Naive thymus-derived CD4-positive, alpha-beta T cell (primary cell): ENCODE measurements at places on chromosomes 11 and 22. TPM values are rescaled to one million over a fixed set of nuclear protein-coding genes. Genes with fewer than 3 reads are reported as not detected.

Gene CD82
- 37.0 TPM for total RNA-seq

Gene CARNS1
- 4.3 TPM for total RNA-seq

Gene OR52H1
- not detected for total RNA-seq

Gene CARD18
- not detected in 2 replicates for total RNA-seq

Gene GGTLC2
- not detected for total RNA-seq

Gene CYB5R2
- total RNA-seq = 1.2 and 2.8 TPM in 2 replicates

Gene TRIM51G
- not detected for total RNA-seq

GRCh38 chr22:38108561-38109319 is 1.7 kb downstream of the BAIAP2L2 start:
- peak; percentile 9 for DNase-seq

DNA sequence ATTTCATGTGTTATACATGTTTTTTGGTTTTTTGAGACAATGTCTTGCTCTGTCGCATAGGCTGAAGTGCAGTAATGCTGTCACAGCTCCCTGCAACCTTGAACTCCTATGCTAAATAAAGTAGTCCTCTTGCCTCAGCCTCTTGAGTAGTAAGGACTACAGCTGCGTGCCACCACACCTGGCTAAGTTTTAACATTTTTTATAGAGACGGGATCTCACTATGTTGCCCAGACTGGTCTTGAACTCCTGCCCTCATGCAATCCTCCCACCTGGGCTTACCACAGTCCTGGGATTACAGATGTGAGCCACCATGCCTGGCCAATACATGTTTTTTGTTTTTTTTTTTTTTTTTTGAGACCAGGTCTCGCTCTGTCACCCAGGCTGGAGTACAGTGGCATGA is 33.9 kb downstream of the SWAP70 start:
- DNase-seq = no peak

GRCh38 chr11:107587306-107587979 is 3.5 kb upstream of the ELMOD1 start:
- no peak for DNase-seq

DNA sequence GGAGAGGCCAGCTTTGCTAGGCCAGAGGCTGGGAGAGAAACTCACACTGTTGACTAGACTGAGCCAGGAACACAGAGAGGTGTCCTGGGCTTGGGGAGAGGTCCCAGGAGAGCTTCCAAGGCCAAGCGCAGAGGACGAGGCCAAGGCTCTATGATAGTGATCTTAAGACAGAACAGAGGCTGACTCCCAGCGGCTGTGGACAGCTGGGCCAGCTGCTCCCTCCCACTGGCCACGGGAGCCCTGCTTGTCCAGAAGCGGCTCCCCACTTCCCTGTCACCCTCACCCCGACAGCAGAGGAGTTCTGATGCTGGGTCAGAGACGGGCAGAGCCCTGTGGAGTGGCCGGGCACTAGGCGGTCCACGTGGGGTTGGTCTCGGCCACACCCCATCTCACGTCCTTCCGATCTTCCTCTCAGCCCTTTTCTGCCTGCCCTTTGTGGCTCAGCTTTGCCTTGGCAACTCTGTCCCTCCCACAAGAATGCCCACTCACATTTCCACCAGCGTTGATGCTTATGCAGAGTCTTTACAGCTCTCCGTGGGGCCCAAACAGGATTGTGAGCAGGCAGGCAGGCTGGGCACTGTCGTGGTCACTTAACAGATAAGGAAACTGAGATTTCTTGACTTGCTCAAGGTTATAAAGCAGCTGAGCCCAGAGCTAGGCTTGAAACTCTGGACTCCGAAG is 68.2 kb downstream of the FBXO7 start:
- no peak for DNase-seq

DNA sequence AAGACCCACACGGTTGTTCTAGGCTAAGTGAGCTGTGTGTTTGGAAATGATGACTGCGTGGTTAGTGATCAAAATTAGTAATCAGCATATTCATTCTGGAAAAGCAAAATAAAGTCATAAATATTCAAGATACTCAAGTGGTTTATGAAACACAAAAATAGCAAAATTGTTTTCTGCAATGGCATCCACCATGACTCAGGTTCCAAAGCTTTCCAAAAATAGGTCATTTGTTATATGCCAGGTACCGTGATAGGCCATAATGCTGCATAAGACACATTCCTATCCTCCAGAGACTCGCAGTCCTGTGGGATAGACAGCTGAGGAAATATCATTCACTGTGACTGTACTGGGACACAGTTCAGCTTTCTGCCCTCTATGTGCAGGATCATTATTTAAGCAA is 2.4 kb upstream of the ATL3 start:
- DNase-seq = no peak

DNA sequence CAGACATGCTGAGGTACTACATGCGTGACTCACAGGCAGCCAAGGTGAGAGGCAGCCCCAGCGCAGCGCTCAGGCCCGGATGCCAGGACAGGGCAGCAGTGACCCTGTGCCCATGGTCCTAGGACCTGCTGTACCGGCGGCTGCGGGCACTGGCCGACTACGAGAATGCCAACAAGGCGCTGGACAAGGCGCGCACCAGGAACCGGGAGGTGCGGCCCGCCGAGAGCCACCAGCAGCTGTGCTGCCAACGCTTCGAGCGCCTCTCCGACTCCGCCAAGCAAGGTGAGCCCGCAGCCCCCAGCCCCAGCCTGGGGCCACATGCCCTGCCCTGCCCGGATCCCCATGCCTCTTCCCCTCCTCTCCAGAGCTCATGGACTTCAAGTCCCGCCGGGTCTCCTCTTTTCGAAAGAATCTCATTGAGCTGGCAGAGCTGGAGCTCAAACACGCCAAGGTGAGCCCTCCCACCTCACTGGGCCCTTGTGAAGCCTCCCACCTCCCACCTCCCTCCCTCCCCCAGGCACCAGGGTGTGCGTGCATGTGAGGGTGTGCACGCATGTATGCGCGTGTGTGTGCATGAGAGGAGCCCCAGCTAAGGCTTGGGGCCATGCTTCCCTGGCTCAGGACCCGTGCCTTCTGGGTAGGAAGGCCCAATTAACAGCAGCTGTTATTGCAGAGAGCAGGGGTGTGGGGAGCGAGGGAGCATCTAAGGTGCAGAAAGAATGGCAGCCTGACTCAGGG is 5.3 kb downstream of the CFL1 start:
- DNase-seq = no peak

DNA sequence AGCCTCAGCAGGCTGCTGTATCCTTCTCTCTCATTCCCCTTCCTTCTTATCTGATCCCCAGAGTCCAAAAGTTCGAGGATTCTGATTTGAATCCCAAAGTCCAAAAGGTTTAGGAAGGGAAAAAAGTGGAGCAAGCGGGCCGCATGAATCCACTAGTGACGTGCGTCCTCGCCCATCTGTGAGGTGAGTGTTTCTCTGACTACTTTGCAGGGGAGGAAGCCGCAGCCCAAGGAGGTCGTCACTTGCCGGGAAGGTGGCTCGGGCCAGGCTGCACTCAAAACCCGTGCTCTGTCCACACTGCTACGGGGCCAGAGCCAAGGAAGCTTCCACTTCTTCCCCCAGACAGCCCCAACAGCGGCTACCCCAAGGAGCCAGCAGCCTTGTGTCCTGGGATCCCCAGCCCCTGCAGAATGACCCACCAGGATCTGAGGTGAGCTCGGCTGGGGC is 16.3 kb downstream of the SLC25A18 start:
- no peak for DNase-seq

DNA sequence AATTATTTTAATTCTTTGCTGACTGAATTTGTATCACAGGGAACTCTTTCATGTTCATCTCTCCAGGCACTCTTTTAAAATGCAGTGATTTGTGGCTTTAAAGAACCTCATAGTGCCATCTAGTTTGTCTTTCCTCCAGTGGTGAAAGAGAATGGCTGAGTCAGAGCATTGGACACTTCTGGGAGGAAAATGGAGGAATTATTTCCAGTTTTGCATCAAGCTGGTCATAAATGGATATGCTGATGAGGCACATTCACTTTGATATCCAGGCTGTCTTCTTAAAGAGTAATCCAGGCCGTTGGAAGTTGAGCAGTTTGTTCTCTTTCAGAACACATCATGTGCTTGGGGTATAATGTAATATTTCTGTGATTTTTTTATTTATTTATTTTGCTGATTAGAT is 273.7 kb downstream of the DDX10 start:
- no peak for DNase-seq

DNA sequence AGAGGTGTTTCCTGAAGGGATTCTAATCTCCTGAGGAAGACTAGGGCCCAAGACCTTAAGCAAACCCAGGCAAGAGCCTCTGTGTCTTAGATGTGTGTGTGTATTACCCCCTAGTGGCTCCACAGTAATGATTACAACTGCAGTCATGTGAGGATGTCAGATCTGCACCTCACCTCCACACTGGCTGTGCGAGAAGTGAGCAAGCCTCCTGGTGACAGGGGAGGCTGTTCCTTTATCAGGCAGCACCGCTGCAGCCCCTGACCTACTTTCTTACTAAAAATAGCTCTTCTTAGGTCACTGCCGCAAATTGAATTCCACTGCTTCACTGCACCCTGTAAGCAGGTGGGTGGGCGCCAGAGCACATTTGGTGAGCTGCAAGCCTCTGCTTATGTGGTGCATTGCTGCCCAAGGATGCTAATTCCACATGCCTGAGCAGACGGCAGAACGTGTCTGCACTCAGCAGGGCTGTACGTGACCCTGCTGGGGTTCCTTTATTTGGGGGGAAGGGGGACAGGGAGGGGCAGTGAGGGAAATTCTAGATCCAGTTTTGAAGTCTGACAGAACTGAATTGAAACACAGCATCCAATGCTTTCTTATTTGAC is 112.4 kb downstream of the KCNC1 start:
- DNase-seq = no peak

GRCh38 chr11:126507646-126508045 is 152.2 kb downstream of the ST3GAL4 start:
- no peak for DNase-seq

DNA sequence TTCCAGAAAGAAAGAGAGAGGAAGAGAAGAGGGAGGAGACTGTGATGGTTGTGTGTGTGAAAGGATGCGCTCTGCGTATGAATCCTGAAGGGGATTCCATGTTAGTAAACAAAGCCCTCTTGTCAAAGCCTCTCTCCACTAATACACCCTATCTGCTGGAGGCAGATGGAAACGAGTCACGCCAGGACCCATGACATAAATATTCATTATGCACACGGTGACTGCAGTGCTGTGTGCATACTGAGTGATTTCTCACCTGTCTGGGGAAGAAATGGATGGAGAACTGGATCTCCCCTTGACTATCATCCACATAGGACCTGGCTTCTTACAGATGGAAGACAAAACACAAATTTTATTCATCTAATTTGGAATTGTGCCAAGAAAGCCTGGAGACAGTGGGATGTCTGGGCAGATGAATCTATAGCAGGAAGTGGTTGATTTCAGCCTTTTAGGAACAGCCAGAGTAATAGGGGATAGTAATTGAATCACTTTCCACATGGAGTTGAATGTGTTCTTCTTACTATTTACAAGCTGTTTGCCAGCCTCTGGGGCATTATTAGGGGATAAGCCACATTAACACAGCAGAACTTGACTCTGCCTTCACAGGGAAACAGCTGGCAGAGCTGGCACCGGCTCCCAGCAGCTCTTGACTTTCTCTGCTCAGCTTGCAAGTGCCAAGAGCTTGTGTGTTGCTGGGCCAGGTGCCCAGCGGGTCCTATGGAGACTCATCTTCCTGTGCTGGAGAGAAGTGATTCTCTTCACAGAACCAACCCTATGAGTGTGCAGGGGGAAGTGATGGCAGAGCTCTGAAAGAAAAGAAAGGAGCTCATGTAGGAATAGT is 9.0 kb downstream of the MTNR1B start:
- DNase-seq = no peak

GRCh38 chr11:1728301-1728700 is 22.1 kb downstream of the IFITM10 start:
- no peak for DNase-seq

- no peak for DNase-seq
These were observed 16.2 kb upstream of the ZNRF3 start for GRCh38 chr22:28867191-28867590.

DNA sequence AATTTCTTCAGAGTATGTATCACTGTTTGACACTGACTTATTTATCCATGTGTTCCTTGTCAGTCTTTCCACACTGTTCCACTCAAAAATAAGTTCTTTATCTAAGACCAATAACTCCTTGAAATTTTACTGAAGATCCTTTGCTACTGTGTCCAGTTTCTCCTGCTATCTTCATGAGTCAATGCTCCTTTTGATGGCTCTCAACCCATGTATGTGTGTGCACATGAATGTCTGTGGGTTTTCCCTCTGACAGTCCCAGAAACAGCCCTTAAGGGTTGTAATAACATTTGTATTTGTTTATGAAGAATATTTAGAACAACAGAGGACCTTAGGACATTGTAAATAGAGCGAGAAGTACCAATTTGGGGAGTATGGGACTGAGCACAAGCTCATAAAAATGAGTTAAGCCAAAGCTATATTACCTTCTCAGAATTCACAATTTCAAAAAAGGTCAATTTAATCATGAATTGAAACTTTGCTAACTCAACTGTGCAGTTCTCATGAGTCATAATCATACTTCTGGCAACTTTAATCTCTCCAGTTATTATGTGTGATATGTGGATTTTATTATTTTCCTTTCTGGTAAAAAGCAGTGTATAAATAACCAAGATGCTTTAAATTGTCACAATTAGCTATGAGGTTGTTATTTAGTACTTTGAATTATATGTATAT is 533.6 kb downstream of the CNTN5 start:
- no peak for DNase-seq

- no peak for DNase-seq
These were observed 27.5 kb downstream of the REXO2 start for GRCh38 chr11:114466742-114467141.

DNA sequence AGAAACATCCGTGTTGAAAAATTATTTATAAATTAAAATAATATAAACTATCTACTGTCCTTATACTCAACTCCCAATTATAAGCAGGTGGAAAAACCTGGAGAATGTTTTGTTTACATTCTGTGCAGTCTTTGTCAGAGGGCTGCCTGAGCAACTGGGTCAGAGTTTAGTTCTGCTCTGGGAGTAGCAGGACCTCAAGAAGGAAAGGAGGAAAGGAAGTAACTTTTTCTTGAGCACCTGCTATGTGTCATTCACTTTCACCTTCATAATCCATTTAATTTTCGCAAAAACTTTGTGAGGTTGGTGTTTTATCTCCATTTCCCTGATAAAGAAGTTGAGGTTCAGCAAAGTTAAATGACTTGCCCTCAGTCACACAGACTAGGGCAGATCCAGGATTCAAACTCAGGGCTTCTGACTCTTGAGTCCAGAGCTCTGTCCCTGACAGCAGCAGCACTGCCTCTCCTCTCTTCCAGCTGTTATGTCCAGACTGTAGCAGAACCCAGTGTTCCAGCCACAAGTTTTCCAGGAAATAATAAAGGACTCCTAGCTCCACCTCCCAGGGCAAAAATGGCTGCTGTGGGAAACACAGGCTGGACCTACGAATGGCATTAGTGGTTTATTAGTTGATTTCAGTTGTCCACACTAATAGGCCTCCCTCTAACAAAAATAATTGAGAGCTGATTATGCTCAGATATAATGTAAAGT is 6.4 kb downstream of the CD3E start:
- no peak for DNase-seq

DNA sequence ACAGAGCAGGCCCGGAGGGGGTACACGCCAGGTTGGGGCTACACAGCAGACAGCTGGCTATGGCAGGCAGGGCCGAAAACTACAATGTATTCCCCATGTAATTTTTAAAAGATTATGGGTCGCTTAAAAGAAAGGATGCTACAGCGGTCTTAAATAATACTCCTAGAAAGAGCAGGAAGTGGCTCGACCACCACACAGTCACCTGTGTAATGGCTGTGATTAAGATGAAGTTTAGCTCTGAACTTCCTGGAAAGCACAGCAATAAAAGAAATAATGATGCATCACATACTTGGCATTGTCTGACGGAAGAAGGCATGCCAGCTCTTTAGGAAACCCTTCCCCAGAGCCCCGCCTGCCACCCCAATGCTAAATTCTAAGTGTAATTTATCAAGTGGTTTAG is 32.6 kb downstream of the WNT11 start:
- DNase-seq = no peak

GRCh38 chr11:22416462-22416861 is 78.3 kb downstream of the SLC17A6 start:
- DNase-seq = no peak
